ENCODE measurements at places on chromosomes 3 and 15. TPM values are rescaled to one million over a fixed set of nuclear protein-coding genes. Genes with fewer than 3 reads are reported as not detected.

DNA sequence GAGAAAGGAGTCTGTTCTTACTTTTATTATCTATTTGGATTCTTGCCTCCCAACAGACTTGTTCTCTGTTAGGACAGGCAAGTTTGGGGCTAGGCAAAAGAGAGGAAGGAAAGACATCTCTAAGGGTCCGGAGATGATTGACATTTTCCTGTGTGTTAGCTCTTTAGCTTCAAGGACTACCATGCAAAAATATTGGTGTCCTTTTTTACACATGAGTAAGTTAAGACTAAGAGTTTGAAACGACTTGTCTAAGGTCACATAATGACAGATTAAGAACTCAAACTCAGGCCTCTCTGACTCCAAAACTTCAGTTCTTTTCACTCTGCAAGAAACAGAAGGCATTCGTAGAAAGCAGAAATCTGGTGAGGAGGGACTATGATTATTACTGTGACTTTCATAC, 5.9 kb downstream of the LMCD1 start:
- no peak for DNase-seq

DNA sequence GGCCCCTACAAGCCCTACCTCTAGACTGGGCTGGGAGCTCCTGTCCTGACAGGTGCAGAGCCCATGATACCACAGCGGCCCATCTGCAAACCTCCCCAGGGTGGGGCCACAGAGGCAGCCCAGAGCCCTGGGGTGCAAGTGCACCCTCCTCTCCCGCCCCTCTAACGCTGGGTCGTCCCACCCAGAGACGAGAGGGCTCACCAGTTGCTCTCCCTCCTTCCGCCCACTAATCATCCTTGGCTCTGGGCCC, 742 bp downstream of the TNK2 start:
- DNase-seq = peak; percentile 67

- DNase-seq = no peak
These were observed 44.3 kb upstream of the PLAAT1 start for GRCh38 chr3:193196746-193197145.

GRCh38 chr3:75781079-75781745, 4.1 kb downstream of the ZNF717 start:
- no peak for DNase-seq

DNA sequence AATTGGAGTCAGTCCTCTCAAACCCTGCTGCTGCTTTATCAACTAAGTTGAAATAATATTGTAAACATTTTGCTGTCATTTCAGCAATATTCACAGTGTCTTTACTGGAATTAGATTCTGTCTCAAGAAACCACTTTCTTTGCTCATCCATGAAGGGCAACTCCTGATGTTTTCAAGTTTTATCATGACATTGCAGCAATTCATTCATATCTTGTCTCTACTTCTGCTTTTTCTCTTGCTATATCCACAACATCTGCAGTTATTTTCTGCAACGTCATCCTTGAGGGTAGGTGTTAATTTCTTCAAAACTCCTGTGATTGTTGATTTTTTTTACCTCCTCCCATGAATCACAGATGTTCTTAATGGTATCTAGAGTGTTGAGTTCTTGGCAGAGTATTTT, 181.6 kb downstream of the EPHA6 start:
- no peak for DNase-seq

DNA sequence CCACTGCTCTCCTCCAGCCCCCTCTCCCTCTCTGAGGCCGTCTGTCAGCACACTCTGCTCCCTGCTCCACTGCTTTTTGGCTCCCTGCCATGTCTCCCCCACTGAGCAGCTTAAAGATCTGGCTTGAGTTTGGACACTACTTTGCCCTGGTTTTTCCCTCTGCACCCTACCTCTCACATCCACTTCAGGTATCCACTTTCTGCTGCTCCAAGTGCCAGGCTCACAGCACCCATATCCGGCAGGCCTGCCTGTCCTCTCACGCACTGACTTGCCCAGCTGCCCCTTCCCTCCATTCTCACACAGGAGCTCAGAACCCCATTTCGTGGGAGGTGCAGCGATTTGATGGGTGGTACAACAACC, 3.7 kb downstream of the DUOX1 start:
- DNase-seq = no peak

DNA sequence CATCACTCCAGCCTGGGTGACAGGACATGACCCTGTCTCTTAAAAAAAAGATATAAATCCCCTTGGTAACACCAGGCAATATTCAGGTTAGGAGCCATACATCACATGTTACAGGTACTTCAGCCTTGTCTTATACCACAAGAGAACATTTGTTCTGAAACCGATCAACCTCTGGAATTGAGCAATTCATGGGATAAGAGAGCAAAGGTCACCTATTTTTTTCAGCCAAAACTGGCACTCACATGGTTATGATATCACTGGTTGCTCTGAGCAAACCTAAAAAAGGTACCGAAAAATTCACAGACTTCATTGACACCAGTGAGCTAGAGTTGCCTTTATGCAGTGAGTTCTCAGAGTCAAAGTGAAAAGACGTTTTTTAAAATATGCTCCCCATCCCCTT, 9.1 kb downstream of the SPICE1 start:
- no peak for DNase-seq

GRCh38 chr15:92306663-92307062, 87.0 kb upstream of the ST8SIA2 start:
- DNase-seq = no peak

GRCh38 chr15:59819092-59819491, 130.0 kb upstream of the BNIP2 start:
- no peak for DNase-seq

DNA sequence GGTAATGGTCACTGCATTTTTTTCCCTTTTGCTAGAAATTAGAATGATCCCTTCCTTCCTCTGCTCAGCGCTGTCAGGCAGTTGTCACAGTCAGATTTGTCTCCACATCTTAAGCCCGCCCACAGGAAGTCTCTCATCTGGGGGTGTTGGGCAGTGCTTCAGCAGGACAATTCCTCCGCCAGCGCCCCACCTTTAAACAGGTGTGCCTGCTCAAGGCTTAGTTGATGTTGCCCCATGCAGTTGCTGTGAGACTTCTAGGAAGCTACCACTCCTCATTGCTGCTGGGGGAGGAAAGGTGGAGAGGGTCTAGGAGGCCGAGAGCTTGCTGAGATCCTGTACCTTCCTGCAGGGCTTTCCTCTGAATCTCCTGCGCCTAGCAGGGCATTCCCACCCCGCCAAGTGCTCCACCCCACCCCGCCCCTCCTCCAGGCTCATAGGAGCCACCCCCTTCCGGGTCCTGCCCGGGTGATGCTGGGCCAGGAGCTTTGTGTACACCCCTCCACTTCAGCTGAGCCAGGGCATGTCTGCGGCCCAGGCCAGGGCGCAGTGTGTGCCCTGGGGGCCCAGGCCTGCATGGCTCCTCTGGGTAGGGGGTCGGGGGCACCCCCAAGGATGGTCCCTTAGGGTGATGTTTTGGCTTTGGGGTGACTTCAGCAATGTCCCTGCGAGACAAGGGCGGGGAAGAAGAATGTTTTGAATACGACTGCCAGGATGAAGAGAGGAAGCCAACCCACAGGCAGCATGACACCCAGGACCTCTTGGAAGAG, 68.7 kb downstream of the TRAK1 start:
- DNase-seq = peak; percentile 71

- DNase-seq = no peak
These were observed 42.1 kb downstream of the MAGI1 start for GRCh38 chr3:65996589-65996988.

GRCh38 chr15:99073008-99073717, 31.7 kb upstream of the SYNM start:
- no peak for DNase-seq

- no peak for DNase-seq
These were observed 28.5 kb upstream of the FBLN2 start for GRCh38 chr3:13520326-13520880.

DNA sequence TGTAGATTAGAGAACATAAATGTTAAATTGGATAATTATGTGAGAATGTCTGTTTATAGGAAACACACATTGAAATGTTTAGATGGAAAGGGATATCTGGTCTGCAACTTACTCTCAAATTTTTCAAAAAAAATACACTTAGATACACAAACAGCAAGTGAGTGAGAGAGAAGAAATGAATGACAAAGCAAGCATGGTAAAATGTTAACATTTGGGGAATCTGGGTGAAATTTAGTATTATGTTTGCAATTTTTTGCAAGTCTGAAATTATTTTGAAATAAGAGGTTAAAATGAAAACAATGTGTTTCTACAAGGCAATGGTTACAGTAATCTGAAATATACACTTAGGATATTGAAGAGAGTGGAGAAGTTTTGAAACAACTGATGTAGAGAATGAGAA, 134.3 kb downstream of the GLDN start:
- DNase-seq = no peak

DNA sequence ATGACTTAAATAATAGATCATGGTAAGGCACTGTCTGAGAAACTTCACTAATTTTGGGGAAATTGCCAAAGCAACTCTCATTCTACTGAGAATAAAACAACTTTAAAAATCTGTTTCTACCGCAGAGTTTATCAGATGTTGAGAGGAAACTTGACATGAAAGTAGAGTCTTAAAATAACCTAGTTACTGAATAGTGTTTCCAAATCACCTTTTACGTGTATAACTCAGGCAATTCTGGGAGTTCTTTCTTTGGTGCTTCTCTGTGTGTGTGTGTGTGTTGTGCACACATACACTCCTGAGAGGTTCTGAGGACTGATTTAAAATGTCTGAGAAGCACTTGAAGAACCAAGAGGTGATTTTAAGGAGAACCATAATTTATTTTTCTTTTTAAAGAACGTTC, 236.6 kb downstream of the SV2B start:
- no peak for DNase-seq

DNA sequence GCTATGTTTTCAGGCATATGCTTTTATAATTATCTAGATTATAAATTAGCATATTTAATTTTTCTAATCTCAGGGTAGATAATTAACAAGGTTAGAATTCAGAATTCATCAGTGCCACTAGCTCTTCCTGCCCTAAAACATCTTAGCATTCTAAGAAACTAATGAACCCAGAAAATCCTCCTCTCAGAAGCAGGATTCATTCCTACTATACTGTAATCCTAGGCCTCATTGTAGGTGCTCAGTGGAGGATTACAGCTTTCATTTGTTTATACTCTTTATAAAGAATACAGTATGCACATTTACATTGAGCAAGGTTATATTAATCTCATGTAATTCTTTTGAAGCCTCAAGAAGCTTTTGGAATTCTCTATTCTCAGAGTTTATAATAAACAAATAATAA, 20.9 kb downstream of the ACAD11 start:
- no peak for DNase-seq

DNA sequence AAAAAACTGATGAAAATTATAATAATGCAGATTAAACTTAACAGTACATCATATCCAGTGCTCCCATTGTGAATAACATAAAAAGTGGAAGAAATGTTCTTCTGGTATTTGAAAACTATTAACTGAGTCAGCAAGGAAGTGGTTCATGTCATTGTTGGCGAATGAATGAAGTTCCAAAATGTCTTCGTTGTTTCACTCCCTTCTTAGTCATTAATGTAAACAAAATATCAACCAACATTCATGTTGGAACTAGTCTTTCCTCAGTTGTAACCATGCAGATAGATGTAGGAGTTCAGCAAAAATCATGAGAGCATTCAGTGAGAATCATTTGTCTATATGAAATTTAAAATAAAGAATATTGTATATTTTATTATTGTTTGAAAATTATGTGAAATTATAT, 44.1 kb upstream of the ICE2 start:
- no peak for DNase-seq

- DNase-seq = no peak
These were observed 72.5 kb downstream of the GPR156 start for GRCh38 chr3:120212505-120212904.

- peak; percentile 51 for DNase-seq
These were observed 63.6 kb downstream of the SMAD6 start for GRCh38 chr15:66765478-66766281.

DNA sequence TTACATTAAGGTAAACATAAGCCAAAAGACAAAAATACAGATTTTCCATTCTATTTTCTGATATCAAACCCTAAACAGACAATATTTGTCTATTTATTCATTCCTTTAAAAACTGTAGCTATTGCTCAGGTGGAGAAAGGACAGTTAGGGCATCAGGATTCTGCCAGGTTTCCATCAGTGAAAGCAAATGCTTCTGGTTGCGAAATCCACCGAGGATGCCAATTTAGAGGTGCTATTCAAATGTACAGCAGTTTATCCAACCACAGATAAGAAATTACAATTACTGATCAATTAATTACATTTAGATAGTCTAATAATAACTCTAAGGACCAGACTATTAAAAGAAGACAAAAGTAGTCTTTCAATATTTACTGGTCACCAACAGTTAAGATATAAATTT, 3.9 kb downstream of the TOMM70 start:
- DNase-seq = no peak

- no peak for DNase-seq
These were observed 188.3 kb downstream of the APBA2 start for GRCh38 chr15:29074045-29074444.

- no peak for DNase-seq
These were observed 762 bp downstream of the CTNNB1 start for GRCh38 chr3:41199866-41200668.

DNA sequence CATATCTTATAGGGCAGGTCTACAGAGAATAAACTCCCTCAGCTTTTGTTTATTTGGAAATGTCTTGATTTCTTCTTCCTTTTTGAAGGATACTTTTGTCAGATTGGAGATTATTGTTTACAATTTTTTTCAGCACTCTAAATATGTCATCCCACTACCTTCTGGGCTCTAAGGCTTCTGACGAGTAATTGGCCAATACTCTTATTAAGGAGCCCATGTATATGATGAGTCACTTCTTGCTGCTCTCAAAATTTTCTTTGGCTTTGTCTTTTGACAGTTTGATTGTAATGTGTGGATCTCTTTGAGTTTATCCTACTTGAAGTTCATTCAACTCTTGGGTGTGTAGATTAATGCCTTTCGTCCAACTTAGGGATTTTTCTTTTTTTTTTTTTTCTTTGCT, 28.9 kb upstream of the CD200R1L start:
- no peak for DNase-seq

EOMES gene
- total RNA-seq = 0.08 TPM

RAD51 gene
- total RNA-seq = 2.0 TPM

ECE2 gene
- not detected for total RNA-seq

EDEM1 gene
- total RNA-seq = 6.3 TPM

DHX30 gene
- total RNA-seq = 47.2 TPM

TRIM59 gene
- 0.73 TPM for total RNA-seq

CALML4 gene
- 1.5 TPM for total RNA-seq

PSTPIP1 gene
- total RNA-seq = 4.5 TPM

CSTA gene
- 2.5 TPM for total RNA-seq

SLC15A2 gene
- total RNA-seq = 3.9 TPM

KNG1 gene
- 0.62 TPM for total RNA-seq

SLC51B gene
- not detected for total RNA-seq

SERINC4 gene
- total RNA-seq = 0.30 TPM

KLF15 gene
- total RNA-seq = 33.0 TPM

UBAP1L gene
- total RNA-seq = 1.5 TPM

TMEM207 gene
- total RNA-seq = not detected

ADAMTS17 gene
- total RNA-seq = 1.4 TPM

TRPM1 gene
- total RNA-seq = not detected

ALG1L2 gene
- not detected for total RNA-seq

CCR9 gene
- not detected for total RNA-seq

CCDC13 gene
- total RNA-seq = 0.41 TPM
